ENCODE measurements at places on chromosomes 5 and 9.

DNA sequence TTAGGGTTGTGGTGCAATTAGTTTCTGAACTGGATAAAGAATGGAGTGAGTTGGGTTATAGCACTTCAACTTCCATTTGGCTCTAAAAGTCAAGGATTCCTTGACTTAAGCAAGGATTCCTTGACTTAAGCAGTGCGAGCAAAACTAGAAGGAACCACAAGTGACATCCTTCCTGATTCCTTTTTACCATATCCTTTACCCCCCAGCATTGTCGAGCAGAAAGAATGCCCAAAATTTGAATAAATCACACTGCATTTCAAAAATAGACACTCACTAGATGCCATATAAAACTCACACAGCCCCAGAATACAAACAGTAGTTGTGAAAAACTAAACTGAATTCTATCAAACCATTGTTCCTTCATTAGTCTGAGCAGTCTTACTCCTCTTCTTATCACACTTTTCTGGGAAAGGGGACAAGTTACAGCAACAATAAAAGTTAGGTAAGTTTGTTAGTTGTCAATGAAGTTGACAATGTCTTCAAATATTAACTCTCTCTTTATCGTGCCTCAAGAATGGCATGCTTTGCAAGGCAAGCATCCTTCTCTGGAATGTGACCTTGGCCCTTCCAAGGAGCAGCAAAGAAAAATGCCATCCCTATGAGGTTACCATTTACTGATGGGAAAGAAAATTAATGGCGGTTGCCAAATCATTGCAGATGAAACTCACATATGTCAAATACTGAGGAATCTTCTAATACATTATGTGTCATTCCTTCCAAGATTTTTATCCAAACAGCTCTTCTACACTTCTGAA lies 273.3 kb upstream of the ANKRD55 start:
- DNase-seq, result no peak

GRCh38 chr9:18791074-18791473 lies 241.9 kb downstream of the SAXO1 start:
- DNase-seq, result no peak

DNA sequence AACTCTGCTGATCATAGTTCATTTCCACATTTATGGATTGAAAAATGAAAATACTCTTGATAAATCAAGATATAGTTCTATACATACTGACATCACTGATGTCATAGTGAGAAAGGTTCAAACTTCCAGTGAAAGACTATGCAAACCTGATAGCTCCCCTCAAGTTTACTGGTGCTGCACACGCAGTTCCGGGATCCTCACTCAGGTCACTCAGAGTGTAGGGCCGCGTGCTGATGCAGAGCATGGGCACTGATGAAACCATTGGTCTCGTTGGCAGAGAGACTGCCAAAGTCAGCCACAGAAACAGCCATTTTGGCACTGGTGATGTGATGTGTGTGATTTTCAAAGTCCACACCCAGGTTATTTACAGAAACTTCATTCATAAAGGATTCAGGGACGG lies 13.5 kb downstream of the SETD9 start:
- DNase-seq, result no peak

DNA sequence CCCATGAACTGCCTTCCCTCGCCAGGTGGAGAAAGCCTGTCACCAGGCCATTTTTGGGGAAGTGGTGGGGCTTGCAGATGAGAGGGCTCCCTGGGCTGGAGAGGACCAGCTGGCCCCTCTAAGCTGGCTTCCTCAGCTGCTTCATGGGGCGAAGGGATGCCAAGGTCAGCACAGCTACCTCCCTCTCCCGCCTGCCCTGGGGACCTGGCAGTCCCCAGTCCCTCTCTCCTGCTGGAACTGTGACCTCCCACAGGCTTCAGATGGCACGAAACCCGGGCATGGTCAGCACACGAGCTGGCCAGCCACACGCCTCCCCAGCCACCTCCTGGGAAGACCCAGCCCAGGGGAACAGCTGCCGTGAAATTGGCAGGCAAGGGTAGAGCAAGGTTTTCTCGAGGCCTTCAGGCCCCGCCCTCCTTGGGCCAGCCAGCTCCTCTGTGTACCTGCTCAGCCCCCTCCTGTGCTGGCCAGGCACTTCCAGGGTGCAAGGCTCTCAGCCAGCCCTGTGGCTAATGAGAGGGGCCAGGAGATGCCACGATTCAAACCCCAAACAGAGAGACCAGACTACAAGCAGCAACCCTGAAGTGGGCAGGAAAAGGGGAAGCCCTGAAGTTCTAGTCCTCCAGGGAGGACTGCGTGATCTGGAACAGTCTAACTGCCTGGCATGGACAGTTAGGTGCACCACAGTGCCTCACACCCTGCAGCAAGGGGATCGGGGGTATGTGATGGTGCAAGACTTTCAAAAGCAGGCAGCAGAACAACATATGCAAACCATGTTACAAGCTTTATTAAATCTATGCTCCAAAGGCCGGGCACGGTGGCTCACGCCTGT lies 12.9 kb downstream of the PLPP7 start:
- no peak for DNase-seq

DNA sequence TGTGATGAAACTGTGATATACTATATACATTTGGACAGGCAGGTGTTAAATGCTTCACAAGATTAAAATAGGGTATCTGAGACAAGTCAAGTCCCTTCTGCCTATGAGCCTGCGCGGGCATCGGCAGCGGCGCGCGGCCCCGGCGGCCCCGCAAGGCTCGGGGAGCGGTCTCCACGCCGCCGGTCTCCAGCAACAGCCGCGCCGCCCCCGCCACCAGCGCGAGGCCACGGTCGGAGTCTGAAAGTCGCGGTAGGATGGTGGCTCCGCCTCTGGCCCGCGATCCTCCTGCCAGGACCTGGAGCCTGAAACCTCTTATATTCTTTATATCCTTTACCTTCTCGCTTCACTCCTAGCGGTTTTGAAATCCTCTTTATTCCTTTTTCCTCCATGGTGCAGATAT lies 99.4 kb downstream of the INSL6 start:
- no peak for DNase-seq

DNA sequence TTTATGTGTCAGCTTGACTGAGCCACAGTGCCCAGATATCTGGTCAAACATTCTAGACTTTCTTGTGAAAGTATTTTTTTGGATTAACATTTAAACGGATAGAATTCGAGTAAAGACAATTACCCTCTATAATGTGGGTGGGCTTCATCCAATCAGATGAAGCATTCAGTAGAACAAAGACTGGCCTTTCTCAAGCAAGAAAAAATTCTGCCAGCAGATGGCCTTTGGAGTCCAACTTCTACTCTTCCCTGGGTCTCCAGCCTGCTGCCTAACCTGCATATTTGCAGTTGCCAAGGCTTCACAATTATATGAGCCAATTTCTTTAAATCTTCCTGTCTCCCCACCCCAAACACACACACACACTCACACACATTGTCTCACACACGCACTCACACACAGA lies 86.4 kb downstream of the MED10 start:
- DNase-seq, result no peak

DNA sequence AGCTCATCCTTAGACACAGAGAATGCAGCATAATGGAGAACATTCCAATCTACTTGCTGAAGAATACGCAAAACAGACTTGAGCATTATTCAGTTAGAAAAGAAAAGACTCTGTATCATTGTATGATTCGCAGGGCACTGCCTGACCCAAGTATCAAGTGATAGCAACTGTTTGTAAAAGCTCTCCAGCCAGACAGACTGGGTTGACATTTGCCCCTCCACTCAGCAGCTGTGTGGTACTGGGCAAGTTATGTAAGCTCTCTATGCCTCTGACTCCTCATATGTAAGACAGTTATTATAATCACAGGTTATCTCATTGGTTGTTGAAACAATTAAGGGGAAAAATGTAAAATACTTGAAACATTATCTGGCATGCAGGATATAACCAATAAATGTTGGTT lies 505.0 kb downstream of the ELAVL2 start:
- DNase-seq, result no peak

DNA sequence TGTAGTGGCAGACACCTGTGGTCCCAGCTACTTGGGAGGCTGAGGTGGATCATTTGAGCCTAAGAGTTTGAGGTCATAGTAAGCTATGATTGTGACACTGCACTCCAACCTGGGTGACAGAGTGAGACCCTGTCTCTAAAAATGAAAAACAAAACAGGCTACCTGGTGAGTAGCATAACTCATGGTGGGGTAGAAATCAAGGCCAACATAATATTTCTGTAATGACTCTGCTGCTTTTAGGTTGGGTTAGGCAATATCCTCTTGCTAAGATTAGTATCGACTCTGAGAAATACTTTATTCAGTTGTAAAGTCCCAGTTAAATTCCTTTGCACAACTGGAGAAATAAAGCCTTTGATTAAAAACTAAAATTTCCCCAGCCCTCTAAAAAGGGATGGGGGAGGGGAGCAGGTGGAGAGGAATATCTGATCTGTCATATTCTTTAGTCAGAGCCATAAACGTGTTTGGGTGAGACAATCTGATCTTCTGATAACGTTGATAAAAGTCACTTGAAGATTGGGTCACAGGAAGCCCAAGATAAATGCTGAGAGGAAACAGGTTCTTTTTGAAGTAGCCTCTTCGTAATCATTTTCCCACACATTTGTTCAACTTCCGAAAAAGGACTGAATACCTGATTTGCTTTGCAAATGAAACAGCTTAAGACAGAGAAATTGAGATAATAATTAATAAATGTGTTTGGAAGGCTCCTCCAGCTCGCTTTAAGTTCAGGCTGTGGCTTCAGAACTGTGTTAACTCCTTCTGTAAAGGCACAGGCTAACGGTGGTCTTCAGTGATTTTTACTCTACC lies 14.9 kb downstream of the IL4 start:
- no peak for DNase-seq

- DNase-seq, result no peak
These were observed 158.3 kb downstream of the KCTD16 start for GRCh38 chr5:144328980-144329379.

GRCh38 chr5:146068206-146068605 lies 37.2 kb downstream of the PLAC8L1 start:
- no peak for DNase-seq

DNA sequence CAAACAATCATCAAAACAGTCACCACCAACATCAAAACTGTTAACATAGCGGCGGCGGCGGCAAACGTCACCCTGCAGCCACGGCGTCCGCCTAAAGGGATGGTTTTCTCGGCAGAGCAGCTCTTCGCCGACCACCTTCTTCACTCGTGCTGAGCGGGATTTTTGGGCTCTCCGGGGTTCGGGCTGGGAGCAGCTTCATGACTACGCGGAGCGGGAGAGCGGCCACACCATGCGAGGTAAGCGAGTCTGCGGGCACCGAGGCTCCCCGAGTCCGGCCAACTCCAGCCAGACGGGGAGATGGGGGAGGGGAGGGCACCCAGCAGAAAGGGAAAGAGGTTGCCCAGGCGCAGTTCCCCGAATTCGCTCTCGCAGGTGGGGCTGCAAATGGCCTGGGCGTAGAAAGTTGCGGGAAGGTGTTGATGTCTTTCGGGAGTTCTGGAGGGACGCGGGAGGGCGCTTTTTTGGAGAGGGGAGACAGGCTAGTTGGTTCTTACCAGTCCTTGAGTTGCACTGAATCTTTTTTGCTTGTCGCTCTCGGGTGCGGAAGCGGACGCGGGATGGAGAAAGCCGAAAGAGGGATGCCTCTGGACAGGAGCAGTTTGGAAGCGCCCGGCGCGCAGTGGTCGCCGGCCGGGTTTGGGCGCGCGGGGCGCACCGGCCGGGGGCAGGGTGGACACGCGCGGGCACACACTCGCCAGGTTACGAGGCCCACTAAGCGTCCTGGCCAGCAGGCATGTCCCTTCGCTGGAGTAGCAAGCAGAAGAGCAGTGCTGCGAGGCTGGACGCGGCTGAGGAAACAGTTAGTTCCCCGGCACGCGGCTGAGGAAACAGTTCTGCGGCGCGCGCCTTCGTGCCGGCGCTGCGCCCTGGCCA lies 849 bp downstream of the RORB start:
- DNase-seq, result no peak

DNA sequence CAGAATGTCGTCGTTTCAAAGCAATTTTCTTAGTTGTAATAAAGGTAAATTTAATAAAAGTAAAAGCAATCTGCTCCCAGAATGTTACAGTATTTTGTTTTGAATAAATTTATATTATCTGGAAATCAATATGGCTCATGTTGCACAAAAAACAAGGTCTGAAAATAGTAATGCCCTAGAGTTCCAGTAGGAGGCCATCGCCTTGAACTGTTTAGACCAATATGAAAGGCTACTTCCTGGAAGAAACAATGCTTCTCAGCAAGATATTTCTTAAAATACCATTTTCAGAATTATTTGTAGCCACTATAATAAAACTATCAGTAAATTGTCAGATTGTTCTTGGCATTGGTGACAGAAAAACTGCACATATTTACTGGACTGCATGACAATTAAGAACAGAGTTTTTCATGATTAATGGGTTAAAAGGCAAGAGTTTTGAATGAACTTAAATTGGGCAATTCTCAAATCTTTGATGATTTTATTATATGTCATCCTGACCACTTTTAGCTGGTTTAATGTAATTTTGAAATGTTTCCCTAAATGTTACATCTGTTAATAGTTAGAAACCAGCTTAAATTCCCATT lies 153.2 kb downstream of the COMMD10 start:
- no peak for DNase-seq

GRCh38 chr5:144531188-144531587 lies 360.5 kb downstream of the KCTD16 start:
- DNase-seq, result no peak

DNA sequence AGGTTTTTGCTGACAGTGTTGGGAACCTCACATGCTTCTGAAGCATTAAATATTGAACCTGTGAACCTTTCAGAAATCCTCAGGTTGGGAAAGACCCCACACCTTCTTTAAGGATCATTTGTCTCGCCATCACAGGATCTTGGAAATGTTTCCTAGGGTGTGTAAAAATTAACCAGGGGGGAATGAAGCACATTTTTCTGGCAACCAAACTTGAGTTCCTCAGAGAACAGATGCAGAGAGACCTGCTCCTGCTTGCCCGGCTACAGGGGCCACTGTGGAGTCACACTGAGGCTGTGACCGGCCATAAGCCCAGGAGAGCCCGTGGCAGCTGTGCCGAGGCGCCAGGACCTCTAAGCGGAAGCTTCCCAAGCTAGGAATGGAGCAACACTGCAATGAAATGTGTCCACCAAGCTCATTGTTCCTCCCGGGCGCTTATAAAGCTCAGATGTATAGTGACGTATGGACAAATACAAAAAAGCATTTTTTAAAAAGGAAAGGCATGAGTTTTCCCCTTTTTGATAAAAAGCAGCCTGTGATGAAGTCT lies 7.7 kb downstream of the CXCL14 start:
- DNase-seq, result no peak

- no peak for DNase-seq
These were observed 167.7 kb downstream of the CDH6 start for GRCh38 chr5:31361234-31361633.

- DNase-seq, result no peak
These were observed 250.2 kb upstream of the DMRT1 start for GRCh38 chr9:591292-591691.

DNA sequence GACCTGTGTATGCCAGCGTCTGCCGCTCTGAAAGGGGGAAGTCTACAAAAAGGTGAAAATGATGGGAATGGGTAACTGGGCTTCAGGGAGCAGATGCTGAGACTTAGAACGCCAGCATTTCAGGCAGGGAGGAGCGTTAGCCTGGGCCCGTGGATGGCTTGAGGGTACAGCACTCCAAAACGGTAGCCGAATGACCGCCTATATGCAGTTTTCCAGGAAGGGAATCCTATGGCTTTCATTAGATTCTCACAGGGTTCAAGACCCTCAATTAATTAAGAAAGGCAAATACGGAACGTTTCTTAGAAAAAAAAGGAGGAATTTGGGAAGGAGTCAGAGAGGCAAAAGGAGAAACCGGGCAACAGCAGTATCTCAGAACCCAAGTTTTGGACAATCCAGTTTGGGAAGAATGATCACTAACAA lies 639 bp downstream of the AMACR start:
- no peak for DNase-seq
